ENCODE measurements at places on chromosomes 7 and 10. TPM values are rescaled to one million over a fixed set of nuclear protein-coding genes. Genes with fewer than 3 reads are reported as not detected.

- no peak for DNase-seq
- H3K4me1 ChIP-seq: peaks cover 47% of the 10 kb centered on the region
- no peak overlapping the region for H3K27ac ChIP-seq
- no peaks in the 10 kb centered on the region for H3K36me3 ChIP-seq
- H3K4me3 ChIP-seq: no peak overlapping the region
- H3K27me3 ChIP-seq: no peaks in the 10 kb centered on the region
Observed at GRCh38 chr10:113056030-113056429, 106.0 kb downstream of the TCF7L2 start.

Gene CYP26A1
- total RNA-seq: 0.20 TPM

- no peaks in the 10 kb centered on the region for H3K4me1 ChIP-seq
- H3K27ac ChIP-seq: no peak overlapping the region
- no peaks in the 10 kb centered on the region for H3K36me3 ChIP-seq
- H3K4me3 ChIP-seq: no peak overlapping the region
Observed at GRCh38 chr10:92384741-92385140, 93.8 kb downstream of the MARCHF5 start.

Gene MAGI2
- 61.3 TPM for total RNA-seq

DNA sequence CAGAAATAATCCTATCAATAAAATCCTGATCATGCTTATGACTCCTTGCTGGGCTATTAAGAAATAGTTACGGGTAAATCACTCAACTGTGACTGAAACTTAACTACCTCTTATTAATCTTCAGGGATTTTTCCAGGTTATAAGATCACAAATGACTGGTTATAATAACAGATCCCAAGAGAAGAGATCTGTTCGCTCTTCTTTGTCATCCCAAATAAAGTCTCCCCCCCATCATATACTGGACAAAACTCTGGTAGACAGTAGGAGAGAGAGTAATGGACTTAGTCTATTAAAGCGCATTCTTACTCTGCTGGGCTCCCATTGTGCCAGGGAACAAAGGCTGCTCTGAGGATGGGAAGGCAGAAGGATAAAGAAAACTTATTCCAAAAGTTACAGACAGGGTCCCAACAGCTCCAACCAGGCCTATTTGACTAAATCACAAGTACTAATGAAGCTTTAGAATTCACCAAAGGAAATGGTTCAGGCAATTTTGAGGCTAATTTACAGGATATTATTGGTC lies 233.7 kb downstream of the DGKI start:
- H3K36me3 ChIP-seq: no peaks in the 10 kb centered on the region
- no peak overlapping the region for H3K4me3 ChIP-seq
- H3K27ac ChIP-seq: no peak overlapping the region
- DNase-seq: peak; percentile 66

DNA sequence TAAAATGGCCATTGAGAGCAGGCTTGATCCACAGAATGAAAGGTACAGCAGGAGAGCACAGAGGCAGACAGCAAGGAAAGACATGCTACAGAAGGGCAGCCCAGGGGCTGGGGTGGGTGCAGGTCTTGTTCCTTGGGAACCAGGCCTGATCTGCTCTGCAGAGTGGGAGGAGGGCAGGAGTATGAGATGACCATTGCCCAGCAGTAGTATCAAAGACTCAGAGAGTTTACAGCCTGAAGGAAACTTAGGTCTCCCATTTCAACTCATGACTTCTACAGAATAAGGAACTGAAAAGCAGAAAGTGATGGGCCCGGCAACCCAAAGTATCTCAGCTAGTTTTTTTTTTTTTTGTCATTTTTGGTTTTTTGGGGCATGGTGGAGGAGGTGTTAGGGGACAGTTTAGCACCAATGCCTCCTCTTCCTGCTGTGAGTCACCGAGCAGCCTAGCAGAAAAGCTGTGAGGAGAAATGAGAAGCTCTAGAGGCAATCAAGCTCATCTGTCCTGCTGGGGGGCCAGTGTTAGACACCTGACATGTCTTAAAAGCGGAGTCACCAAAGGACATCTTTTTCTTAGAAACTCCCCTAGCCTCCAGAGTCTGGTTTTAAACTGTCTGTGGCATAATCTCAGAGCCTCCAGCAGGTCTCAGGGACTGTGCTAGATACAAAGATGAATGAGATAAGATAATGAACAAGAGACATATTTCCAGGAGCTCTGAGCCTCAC lies 34.3 kb upstream of the HERPUD2 start:
- no peak for DNase-seq
- H3K27ac ChIP-seq: no peak overlapping the region
- H3K4me3 ChIP-seq: no peak overlapping the region
- peaks cover 6% of the 10 kb centered on the region for H3K4me1 ChIP-seq

DNA sequence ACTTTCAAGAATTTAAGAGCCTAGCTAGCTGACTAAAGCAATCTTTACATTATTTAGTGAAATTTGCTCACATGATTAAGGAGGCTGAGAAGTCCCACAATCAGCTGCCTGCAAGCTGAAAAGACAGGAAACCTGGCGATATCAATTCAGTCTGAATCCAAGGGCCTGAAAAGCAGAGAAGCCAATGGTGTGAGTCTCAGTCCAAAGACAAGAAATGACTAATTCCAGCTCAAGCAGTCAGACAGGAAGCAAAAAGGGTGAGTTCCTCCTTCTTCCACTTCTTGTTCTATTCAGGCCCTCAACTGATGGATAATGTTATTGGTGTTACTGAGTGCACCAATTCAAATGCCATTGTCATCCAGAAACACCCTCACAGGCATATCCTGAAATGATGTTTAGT lies 1231.6 kb upstream of the CELF2 start:
- H3K27ac ChIP-seq: no peak overlapping the region
- no peaks in the 10 kb centered on the region for H3K27me3 ChIP-seq
- no peaks in the 10 kb centered on the region for H3K4me1 ChIP-seq

Gene PROSER2
- total RNA-seq: 5.0 TPM

DNA sequence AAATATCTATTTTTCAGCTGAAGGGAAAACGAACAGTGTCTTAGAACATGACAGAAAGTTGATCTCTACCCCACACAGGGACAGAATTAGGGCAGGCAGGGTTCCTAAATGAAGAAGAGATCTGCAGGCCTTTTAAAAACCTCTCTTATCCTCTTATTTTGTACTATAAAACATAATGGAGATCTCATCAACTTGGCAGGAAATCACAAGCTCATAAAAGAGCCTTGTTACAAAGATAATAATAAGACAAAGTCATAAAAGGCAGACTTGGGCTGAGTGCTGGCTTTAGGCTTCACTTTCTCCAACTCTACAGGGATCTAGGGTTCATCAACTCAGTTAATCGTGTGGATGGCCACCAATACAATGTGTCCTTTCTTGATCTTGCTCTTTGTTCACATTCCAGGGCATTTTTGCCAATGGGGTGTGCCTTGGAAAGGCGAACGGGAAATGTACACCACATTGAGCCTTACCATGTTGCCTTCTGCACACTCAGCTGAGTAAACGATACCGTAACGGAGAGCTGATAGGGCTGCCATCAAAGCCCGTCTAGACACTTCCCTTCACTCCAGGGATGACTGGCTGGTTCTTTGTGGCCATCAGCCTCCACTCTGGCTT lies 7.1 kb upstream of the TEX36 start:
- H3K27ac ChIP-seq: peak overlapping the region; percentile 1
- no peaks in the 10 kb centered on the region for H3K27me3 ChIP-seq
- H3K4me1 ChIP-seq: no peaks in the 10 kb centered on the region
- no peak overlapping the region for H3K4me3 ChIP-seq
